Fibroblast of skin of right biceps (primary cell): ENCODE measurements at places on chromosomes 16 and 17.

GRCh38 chr16:1800701-1801100 lies 7.2 kb upstream of the IGFALS start:
- DNase-seq: no peak

DNA sequence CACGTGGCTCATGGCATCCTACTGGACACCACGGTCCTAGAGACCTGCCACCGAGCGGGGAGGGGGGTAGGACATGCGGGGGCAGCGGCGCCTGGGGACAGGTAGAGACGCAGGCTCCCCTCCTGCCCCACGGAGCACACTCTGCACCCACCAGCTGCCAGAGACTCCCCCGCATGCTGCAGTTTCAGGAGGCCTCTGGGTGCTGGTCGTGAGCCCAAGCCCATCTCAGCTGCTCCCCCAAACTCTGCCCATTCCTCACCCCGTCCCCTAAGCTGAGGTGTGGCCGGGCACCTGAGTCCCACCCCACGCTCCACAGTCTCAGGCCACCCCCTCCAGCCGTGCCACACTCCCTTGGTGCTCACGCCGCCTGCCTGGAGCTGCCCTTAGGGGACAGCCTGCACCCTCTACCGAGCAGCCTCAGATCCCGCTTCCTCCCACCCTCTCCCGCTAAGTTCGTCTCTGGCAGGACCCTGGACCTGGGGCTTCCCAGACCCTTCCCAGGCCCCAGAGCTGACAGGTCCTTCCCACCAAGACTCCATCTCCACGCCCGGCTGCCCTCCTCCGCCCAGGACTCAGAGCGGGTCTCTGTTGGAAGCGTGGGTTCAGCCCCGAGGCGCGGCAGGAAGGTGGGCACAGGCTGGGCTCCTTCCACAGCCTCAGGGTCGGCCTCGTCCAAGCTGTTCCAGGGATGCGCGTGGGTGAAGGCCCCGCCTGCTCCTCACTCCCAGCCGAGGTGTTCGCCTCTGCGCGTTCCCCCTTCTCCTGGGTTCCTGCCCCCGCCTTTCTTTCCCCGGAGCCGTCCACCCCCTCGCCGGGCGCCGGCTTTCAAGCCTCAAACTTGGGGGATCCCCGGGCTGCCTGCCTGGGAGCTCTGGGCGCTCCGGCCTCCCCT lies 1.3 kb downstream of the RAB40B start:
- no peak for DNase-seq

DNA sequence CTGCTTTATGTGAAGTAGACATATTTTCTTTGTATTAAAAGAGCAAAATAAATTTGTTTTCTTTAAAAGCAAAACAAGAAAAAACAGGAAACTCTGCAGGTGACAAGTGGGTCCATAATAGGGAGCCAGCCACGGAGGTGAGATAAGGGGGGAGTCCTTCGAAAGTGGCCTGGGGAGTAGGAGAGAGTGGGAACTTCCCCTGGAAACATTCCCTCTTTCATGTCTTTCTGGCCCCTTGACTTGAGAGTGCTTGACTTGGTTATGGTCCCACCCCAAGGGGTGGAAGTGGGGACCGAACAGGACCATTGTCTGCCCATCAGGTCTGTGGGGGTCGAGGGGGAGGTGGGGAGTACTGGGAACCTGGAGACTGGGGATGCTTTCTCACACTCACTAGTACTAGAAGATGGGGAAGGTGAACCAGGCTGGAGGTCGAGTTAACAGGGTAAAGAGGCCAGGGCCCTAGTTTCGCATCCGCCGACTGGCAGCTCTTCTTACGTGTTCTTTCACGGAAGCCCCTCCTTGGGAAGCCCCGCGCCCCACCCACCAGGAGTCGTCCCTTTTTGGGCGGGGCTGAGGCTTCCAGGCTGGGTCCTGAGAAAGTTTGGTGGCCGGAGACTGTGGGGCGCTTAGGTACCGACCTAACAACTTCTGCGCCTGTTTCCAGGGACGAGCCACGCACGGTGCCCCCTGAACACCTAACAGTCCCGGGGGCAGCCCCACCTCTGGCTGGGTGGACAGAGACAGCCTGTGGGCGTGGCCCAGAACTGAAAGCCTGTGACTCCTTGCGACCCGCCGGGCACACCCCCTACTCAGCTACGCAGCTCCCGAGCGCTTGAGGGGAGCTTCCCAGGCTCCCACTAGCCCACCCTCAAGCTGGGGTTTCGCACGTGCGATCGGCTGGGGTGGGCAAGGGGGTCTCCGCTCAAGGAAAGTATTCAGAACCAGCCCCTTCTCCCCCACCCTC lies 790 bp downstream of the TRADD start:
- DNase-seq: no peak

DNA sequence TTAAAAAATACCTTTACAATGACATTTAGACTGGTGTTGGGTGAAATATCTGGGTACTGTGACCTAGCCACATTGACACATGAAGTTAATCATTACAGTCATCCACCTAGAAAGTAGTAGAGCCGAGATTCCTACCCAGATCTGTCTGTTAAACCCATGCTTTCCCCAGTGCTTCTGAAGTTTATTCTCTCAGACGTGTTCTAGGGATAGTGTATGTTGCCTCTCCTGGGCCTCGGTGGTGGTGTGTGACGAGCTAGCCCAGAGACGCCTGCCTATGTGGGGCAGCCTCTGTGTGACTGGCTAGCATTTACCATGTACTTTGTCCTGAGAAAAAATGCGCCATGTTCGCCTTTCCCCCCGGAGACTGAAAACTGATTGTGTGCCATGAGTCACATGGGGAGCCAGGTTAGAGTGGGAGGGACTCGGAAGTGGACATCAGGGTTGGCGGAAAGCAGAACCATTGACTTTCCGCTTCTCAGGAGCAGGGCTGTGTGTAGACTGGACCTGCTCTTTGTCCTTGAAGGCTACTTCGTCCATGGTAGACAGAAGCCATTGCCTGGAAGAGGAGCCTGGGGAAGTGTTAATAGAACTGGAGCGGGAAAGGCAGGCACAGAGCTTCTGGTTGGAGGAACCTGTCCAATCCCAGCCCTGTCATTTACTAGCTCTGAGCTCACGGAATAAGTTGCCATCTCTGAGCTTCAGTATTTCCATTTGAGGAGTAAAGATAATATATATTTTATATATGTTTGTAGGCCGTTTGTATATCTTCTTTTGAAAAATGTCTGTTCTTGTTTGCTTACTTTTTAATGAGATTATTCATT lies 235.5 kb downstream of the SNX29 start:
- DNase-seq: no peak

GRCh38 chr17:51734462-51734861 lies 424.1 kb downstream of the CA10 start:
- no peak for DNase-seq

- DNase-seq: no peak
Observed at GRCh38 chr16:64242492-64242891, 879.4 kb downstream of the CDH11 start.

DNA sequence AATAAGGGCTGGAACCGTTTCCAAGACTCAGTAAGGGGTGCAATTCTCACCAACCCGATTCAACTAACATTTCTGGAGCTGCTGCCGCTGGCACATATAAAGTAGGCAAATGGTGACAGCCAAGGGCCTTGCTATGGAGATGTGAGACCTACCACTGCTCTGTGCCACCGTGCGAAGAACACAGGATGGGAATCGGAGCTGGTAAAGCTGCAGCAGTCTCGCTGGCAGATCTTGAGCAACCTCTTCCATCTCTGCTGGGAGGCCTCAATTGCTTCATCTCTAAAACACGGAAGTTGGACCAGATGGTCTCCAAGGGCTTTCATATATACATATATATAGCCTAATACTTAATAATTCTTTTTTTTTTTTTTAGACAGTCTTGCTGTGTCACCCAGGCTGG lies 128.9 kb upstream of the RCVRN start:
- DNase-seq: peak; percentile 56

DNA sequence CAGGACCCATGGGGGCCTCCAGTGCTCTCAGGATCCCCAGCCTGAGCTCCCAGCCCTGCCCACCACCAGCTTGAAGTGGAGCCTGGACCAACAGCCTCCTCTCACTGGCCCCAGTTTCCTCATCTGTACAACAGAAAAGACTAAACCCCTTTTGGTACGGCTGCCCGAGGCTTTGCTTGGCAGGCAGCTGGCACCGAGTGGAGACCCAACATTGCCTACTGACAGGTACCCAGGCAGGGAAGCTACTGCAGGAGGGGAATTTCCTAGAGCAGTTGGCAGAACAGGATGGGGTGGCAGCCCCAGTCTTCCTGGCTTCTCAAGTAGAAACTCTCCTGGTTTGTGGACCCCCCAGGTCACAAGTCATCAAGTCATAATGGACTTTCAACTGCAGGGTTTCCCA lies 14.2 kb downstream of the SREBF1 start:
- no peak for DNase-seq

- DNase-seq: no peak
Observed at GRCh38 chr16:30499284-30499683, 26.7 kb downstream of the ITGAL start.

DNA sequence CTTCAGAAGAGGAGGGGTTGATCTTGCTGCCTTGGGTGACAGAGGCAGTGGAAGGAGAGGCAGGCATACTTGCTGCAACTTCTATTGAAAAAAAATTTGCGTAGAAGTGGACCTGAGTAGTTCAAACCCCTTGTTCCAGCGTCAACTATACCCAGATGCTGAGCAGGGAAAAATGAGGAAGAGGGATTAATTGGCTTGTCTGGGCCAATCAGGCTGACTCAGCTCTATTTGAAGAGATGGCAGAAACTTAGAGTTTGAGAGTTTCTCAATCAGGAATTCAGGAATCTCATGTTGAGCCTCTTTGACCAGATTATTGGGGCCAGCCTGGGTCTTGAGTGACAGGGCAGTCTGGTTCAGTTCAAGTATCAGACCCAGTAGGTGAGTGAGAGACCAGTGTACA lies 17.6 kb downstream of the CASC3 start:
- DNase-seq: no peak

GRCh38 chr17:52395308-52395707 lies 236.8 kb upstream of the CA10 start:
- no peak for DNase-seq

GRCh38 chr17:4735876-4736651 lies 3.6 kb upstream of the ZMYND15 start:
- DNase-seq: no peak

- DNase-seq: peak; percentile 55
Observed at GRCh38 chr16:85878875-85879274, 20.1 kb upstream of the IRF8 start.

- DNase-seq: no peak
Observed at GRCh38 chr16:17469741-17470181, 999 bp downstream of the XYLT1 start.

GRCh38 chr17:60153606-60154390 lies 4.0 kb downstream of the CA4 start:
- DNase-seq: peak; percentile 33

DNA sequence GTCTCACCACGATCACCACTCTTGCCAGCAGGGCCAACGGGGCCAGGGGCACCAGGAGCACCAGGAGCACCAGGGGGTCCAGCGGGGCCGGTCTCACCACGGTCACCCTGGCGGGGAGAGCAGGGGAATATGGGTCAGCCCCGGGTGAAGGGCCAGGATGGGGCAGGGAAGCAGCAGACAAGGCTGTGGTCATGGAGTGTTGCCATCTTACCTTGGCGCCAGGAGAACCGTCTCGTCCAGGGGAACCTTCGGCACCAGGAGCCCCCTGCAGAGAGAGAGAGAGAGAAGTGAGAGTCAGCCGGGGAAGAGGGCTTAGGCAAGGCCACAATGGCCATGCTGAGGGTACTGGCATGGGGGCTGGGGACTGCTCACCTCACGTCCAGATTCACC lies 12.9 kb downstream of the COL1A1 start:
- peak; percentile 77 for DNase-seq

GRCh38 chr17:49516180-49516579 lies 21.1 kb downstream of the NGFR start:
- no peak for DNase-seq
